ENCODE measurements at places on chromosomes 5 and 9. TPM values are rescaled to one million over a fixed set of nuclear protein-coding genes. Genes with fewer than 3 reads are reported as not detected.
A peak's percentile ranks its signal among the peaks of the same experiment; 100 is the strongest.

The ZER1 gene
- 23.0 TPM for total RNA-seq

The PLEKHG4B gene
- total RNA-seq = not detected

DNA sequence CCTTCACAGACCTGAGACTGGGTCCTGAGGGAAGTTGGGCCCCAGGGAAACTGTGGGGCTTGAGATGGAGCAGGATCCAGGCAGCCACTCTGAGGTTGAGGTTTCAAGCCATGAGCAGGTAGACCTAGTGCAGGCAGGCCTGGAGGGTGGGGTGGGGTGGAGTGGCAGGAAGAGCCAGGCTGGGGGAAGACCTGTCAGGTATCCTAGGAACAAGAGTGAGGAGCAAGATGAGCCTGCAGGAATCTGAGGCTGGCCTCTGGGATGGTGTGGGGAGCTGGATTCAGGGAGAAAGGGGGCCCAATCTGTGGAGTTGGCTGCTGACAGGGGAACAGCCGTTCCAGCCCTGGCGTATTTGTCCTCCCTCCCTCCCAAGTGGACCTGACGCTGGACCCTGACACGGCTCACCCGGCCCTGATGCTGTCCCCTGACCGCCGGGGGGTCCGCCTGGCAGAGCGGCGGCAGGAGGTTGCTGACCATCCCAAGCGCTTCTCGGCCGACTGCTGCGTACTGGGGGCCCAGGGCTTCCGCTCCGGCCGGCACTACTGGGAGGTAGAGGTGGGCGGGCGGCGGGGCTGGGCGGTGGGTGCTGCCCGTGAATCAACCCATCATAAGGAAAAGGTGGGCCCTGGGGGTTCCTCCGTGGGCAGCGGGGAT is 9.8 kb downstream of the RACK1 start:
- DNase-seq = no peak

GRCh38 chr5:11239261-11240015 is 478.4 kb upstream of the DAP start:
- no peak for DNase-seq

DNA sequence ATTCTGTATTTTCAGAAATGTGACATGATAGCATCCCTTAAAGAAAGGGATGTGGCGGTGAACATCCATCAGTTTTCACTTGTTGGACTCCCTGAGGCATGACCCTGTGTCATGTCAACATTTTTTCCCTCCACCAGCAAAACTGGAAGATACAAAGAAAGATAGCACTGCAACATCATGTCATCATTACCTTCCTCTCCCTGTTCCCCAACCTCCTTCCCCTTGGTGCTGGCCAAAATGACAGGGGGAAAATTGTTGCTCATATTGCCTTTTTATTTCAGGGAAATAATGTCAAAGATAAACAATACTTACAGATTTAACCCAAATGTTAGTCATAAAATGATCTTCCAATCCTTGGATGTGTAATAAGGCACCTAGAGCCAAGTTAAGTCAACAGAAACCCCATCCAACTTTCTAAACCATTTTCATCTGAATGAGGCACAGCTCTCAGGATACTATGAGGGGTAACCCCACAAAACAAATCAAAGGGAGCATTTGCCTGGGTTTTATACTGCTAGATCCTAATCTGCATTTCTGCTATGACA is 644.3 kb downstream of the ACTL7B start:
- no peak for DNase-seq

DNA sequence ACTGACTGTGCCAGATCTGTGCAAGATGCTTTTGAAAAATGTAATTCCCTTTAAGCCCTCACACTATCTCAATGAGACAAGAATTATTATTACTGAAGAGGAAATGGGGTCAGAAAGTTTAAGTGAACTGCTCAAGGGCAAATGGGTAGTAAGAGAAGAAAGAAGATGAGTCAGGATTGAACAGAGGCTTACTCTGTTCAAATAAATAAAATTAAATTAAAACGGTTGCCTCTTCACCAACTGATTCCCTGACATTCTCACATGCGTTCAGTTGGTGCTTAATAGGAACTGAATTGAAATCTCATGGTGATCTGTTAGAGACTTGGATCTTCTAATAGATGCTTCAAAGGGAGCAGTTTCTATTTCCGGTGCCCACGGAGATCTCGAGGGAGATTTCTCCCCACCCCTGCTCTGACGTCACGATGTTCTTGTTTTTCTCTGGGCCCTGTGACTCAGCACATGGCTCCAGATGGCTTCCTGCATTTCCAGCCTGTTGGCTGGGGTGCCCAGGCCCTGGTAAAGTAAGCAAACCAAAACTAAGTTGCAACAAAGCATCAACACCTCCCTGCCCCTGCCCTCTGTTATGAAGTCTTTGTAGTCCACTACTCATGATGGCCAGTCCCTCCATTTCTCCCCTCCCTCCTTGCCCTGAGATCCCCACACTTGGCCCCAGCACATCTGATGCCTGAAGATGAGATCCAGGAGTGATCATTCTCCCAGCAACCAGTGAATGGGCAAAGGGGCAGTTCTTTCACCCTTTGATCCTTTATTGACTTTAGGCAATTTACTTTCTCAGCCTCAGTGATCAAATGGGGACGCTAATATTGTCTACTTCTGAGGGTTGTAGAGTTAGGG is 106.1 kb upstream of the CPEB4 start:
- DNase-seq = peak; percentile 94
